ENCODE measurements at places on chromosomes 5 and 9.
A peak's percentile ranks its signal among the peaks of the same experiment; 100 is the strongest.

DNA sequence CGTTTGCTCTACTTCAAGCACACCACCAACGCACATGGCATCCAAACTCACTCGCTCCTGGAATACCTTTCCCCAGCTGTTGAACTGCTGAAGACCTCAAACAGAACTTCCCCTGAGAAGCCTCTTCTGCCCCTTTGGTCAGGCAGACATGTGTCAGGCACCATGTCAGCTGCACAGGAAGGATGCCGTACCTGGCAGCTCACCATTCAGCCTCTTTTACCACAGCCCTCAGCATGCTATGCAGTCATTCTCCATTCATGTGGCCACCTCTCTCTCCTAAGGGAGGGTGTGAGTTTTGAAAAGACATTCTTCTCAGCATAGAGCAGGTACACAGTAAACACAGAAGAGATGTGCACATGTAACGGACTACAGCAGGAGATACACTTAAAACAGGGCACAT, 14.2 kb downstream of the IL4 start:
- DNase-seq: no peak

GRCh38 chr9:37897665-37898064, 6.3 kb downstream of the SLC25A51 start:
- no peak for DNase-seq

DNA sequence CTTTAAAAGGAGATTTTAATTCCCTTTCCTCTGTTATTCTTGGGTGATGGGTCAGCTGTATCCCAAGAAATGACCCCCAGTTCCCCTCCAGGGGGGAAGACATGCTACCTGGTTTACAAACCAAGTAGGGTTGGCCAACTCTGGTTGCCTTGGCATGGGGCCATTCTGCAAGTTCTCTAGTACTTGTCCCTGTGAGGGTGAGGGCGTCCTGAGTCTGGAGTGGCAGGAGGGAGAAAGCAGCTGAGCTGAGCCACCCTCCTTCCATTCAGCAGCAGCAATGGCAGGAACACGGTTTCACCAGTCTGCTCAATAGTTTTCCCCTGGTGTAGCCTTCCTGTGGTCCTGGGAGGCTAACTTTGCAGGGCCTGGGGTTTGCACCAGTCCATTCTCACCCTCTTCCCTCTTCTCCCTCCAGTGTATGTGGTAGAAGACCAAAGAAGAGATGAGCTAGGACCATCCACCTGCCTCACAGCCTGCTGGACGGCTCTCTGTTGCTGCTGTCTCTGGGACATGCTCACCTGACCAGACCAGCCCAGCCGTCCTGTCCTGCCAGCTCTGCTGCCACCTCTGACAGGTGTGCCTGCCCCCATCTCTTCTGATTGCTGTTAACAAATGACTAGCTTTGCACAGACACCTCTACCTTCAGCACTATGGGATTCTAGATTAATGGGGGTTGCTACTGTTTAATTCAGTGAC, 59.9 kb downstream of the PFDN1 start:
- no peak for DNase-seq

DNA sequence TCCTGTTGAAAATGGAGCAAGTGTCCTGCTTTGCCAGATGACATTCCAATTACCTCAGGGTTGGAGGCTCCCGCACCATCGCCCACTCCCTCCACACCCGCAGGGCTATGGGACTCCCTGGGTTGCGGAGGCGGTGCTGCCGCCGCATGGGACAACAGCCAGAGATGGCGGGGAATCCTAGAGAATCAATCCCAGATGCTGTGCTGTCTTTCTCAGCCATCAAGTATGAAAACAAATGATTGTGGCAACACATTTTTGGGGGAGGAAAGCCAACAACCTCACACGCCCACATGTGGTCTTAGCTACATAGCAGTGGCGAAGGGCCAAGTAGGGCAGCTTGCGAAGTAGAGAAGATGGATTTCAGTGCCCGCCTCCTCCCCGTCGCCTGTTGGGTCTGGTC, 46.7 kb downstream of the IL31RA start:
- no peak for DNase-seq

GRCh38 chr5:97164846-97165245, 18.2 kb downstream of the RIOK2 start:
- no peak for DNase-seq

GRCh38 chr9:123689701-123690428, 240.1 kb downstream of the DENND1A start:
- no peak for DNase-seq

GRCh38 chr5:139062910-139063663, 135.1 kb downstream of the SIL1 start:
- no peak for DNase-seq

- DNase-seq: peak; percentile 40
Observed at GRCh38 chr9:14156046-14156445, 157.9 kb downstream of the NFIB start.

- no peak for DNase-seq
Observed at GRCh38 chr5:92874790-92875189, 706.2 kb downstream of the NR2F1-AS1 start.

DNA sequence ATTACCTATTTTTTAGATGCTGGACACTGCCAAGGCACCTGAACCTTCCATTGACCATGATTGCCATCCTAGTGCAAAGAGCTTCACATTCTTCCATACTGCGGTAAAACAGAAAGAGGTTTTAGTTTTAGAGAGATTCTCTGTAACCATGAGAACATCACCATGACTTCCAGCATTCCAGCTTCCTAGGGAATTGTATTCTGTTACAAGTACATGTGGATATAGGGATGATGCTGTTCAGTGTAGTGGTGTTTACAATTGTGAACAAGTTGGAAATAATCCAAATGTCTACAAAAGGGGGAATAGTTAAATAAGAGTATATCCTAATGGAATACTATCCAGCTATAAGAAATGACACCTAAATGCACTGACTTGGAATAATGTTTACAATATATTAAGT, 22.4 kb downstream of the NIPSNAP3B start:
- no peak for DNase-seq

DNA sequence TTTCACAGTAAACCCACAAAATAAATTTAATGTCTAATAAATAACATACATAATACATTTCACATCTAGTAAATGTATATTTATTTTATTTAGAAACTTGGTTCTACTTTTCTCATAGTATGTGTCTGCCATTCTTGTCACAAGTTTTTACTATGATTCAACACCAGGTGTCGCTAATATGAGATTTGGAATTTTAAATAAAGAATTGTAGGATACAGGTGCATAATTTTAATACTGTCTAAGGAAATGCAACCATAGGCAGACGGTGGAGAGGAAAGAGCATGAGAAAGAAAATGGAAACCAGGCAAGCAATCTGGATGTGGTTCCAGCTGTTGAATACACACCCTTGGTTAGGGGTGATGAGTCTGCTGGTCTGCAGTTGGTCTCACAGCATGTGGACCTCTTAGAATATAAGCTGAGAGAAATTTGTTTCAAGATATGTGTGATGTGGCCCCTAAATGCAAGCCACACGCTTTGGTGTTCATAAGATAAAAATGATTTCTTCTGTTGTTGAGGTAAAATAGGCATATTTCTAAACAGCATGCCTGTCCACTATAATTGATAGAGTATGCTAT, 114.7 kb upstream of the TXNDC8 start:
- no peak for DNase-seq

DNA sequence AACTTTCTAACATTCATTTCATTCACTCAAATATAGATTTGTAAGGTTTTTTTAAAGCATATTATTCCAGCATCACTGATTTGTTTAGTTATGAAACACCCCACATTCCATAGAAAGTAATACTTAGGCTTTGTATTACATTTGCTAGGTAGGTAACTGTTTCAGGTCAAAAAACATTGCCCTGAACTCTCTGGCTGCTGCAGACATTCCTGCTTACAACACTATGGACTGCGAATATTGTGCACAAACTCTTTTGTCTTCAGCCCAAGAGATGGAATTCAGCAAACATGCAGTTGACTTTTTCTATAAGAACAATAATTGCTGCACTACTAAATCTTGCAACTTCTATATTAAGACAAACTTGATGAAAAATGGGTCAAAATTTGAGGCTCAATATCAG, 301.0 kb downstream of the ARL15 start:
- no peak for DNase-seq

GRCh38 chr9:18905028-18905882, 127.8 kb downstream of the SAXO1 start:
- DNase-seq: no peak

GRCh38 chr5:90528601-90529193, 687 bp downstream of the LYSMD3 start:
- peak; percentile 16 for DNase-seq

DNA sequence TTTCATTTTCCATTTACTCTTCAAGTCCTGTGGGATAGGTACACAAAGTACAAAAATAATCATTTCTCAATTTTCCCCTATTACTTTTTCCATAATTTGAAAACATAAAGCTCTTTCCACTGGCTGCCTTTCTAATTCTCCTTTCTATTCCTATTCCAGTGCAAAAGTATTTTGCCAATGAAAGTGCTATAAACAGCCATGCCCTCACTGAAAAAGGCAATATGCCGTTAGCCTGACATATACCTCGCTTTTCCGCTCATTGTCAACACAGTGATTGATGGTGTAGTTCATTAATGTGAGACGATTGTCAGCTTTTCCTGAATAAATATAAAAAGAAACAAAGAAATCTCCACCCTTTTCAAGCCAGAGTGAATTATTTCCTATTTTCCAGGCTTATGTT, 97.5 kb downstream of the EBF1 start:
- DNase-seq: no peak

- DNase-seq: peak; percentile 70
Observed at GRCh38 chr9:83956086-83956435, 24.0 kb downstream of the HNRNPK start.

GRCh38 chr9:14911046-14911445, 818 bp upstream of the FREM1 start:
- no peak for DNase-seq

GRCh38 chr5:10580531-10581423, 16.9 kb downstream of the ANKRD33B start:
- no peak for DNase-seq

GRCh38 chr5:78983601-78984438, 1.3 kb downstream of the ARSB start:
- DNase-seq: no peak

GRCh38 chr9:116572095-116572748, 114.9 kb upstream of the TRIM32 start:
- DNase-seq: peak; percentile 32

DNA sequence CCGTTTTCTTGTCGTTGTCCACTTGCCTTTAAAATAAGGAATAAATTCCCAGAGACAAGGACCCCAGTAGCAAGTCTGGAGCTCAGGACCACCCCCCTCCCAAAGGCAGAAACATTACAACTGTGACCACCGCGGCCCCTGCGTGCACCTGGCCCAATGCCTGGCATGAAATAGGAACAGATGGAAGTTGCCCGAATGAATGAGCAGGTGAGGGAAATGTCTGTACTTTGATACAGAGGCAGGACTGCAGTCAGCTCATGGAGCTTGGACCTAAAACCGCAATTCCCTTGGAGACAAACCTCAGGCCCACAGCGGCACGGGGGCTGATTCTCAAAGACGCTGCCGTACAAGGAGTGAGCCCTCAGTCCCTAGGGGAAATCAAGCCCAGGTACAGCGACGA, 55.3 kb upstream of the SARDH start:
- DNase-seq: no peak

- no peak for DNase-seq
Observed at GRCh38 chr5:137415231-137415681, 83.9 kb downstream of the SPOCK1 start.

GRCh38 chr5:136598802-136599404, 233.6 kb upstream of the TRPC7 start:
- no peak for DNase-seq

DNA sequence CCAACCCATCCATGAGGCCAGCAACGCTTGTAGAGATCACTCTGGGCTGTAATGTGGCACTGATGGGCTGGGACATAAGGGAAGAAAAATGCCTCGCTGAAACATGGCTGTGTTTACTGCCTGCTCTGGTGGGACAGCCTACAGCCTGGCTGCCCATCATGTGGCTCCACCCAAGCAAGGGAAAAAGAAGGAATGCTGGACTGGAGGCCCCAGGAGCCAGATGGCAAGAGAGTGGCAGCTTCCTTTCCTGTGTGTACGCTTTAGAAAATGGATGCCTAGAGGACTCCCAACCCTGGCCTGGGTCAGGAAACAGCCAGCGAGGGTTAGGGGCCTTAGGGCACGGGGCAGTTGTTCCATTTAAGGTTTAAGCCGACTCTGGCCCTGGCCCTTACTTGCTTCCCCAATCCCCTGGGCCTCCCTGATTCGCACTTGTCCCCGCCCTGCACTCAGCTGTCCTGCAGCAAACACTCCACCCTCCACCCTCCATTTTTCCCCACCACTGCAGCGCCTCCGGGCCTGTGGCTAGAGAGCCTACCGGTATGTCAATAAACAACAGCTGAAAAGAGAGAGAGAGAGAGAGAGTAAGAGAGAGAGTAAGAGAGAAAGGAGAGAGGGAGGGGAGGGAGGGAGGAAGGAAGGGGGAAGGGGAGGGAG, 819.4 kb downstream of the SEMA5A start:
- DNase-seq: no peak

GRCh38 chr9:109604781-109605180, 106.7 kb upstream of the PTPN3 start:
- DNase-seq: no peak

- DNase-seq: no peak
Observed at GRCh38 chr9:96331236-96331947, 29.4 kb upstream of the HSD17B3 start.

DNA sequence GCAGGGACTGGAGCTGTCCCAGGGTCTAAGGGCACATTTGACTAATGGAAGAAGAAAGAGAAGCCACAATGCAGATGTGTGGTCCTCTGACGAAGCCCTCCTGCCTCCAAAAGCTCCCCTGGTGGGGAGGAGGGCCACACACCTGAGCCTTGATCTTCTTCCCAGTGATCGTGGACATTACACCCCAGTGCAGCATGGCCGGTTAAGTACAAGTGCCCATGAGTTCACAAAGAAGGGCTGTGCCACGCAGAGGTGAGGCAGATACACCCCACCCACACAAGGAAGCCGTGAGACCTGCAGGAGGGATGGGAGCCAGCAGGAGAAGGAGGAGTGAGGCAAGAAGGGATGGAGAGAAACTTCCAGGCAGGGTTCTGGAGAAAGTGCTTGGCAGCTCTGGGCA, 199.0 kb upstream of the MVB12B start:
- no peak for DNase-seq

DNA sequence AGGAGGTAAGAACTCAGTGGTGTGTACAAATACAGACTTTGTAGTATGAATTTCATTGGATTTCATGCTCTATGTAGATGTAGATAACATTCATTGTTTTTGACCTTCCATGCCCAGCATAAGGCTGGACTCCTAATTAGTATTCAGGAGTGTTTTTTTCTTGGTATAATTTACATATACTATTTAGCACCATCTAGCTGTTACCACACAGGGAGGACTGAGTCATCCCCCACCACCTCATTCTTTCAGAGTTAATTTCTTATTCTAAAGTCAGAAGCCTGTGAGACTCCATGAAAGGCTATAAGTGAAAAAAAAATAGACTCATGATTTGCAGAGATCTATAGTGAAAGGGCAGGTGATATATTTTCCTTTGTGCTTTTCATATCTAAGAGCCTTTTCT, 555.0 kb downstream of the PRR16 start:
- no peak for DNase-seq

DNA sequence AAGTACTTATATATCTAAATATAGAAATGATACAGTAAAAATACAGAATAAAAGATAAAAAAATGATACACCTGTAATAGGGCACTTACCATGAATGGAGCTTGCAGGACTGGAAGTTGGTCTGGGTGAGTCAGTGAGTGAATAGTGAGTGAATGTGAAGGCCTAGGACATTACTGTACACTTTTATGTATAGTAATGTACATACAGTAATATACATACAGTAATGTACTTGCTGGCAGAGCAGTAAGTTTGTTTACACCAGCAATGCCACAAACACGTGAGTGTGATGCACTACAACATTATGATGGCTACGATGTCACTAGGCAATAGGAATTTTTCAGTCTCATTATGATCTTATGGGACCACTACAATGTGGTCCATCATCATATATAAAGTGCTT, 34.2 kb downstream of the SUSD1 start:
- no peak for DNase-seq
